ENCODE measurements at places on chromosomes 12 and 14.

- DNase-seq: peak; percentile 39
These were observed 320.2 kb upstream of the SFSWAP start for GRCh38 chr12:131390412-131391334.

- no peak for DNase-seq
These were observed 179.3 kb downstream of the ADCK1 start for GRCh38 chr14:77979171-77979570.

DNA sequence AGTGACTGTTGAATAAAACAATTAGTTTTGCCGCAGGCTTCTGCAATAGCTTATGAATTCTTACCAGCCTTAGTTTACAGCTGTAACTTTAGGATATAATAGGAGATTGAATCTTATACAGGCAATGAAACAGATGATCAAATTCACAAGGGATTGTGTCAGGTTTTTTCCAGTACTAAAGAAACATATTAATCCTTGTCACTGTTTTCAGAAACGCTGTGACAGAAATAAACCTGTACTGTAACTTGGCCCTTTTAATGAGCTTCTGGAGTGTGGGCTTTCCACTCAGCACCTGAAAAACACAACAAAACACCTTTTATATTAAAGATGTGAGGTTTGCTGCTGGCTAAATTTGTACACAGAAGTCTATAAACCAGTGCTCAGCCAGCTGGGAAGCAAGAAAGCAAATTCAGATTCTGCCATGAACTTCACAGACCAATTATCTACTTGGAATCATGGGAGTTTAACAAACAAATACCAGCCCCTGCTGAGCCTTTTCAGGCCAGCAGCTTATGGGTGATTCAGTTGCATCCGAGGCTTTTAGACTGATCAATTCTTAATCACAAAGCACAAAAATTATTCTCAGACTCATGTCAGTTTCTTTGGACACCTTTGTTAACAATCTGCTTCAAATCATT, 109.5 kb downstream of the FOXG1 start:
- DNase-seq: peak; percentile 29

GRCh38 chr14:104464907-104465306, 114.7 kb upstream of the C14orf180 start:
- no peak for DNase-seq

- DNase-seq: no peak
These were observed 31.5 kb downstream of the SVOP start for GRCh38 chr12:108989376-108989775.

GRCh38 chr12:103556890-103557627, 30.0 kb upstream of the STAB2 start:
- no peak for DNase-seq

DNA sequence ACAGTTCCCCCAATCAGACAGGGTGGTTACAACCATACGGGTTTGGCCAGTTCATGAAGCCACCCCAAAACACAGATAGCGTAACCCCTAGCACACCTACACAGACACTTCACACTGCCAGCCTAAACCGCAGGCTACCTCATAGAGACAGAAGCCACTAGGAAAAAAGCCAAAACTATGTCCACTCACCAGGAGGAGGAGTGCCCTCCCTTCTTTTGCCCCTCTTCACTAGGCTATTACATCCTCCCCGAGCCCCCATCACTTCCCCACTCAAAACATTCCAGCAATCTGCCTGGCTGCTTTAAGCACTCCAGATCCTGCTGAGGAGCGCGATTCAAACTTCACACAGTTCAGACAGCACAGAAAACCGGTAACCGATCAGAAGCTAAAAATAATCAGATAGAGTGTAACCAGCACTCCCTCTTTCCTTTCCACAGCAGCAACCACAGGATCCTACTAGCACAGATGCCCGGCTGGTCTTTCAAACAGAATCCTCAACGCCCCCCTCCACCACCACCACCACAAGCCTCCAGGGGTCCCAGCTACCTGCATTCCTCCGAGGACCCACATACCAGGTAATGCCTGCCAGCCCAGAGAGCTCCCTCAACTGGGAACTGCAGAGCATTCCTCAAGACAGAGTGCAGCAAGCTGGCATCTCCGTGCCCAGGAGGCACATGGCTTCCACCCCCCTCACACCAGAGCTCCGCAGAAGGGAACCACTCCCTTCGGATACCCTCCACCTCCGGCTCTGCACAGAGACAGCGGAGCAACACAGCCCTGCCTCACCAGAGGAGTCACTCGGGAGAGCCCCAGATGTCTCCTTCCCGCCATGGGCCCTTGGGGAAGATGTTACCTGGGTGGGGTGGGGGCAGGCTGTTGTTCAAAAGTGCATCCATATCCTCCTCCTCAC, 1.5 kb downstream of the CHD4 start:
- DNase-seq: peak; percentile 56

DNA sequence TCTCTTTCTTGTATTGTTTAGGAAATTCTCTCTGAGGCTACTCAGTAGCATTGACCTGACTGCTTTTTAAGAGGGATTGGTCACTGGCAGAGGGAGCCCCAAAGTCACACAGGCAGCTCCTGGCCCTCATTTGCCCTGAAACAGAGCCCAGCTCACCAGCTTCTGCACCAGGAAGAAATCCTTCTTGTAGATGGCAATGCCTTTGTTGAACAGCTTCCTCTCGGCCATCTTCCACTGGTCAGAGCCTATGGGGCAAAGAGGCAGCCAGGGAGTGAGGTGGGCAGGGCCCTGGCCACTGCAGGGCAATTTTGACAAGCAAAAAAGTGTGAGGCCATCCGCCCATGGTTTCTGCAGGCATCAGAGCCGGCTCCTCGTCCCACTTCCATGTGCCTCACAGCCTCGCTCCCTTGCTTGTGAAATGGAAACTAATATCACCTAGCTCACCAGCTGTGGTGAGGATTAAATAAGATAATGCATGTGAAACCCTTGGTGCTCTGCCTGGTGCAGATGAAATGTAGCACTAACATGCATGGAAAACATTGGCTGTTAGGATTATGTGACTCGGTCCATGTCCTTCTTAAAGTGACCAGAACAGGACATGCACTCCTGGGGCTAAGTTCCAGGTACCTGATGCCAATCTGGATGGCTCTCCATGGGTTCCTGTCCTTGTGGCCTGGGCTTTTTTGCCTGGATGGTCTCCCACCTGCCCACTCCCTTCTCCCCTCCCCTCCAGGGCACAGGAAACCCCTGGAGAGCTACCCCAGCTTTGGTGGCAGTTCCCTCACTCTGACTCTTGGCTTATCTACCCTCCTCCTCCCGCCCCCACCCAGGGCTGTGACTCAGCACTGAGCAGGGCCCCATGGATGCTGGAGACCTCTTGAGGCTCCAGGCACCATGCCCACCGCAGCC, 11.2 kb upstream of the PNMA1 start:
- peak; percentile 74 for DNase-seq

GRCh38 chr12:8960176-8960575, 10.7 kb upstream of the M6PR start:
- DNase-seq: no peak

DNA sequence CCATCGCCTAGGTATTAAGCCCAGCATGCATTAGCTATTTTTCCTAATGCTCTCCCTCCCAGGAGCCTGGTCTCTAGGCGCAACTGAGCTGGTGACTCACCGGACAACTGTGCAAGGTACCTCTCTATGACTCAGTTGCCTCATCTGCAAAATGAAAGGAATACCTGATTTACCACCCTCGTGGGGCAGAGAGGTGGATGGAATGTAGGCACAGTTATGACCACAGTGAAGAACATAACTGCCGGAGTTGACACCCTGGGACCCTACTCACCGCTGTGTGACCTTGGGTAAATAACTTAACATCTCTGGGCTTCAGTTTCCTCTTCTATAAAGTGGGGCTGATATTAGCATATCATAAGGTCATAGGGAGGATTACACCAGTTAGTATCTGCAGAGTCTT, 22.6 kb downstream of the BCL11B start:
- DNase-seq: no peak

DNA sequence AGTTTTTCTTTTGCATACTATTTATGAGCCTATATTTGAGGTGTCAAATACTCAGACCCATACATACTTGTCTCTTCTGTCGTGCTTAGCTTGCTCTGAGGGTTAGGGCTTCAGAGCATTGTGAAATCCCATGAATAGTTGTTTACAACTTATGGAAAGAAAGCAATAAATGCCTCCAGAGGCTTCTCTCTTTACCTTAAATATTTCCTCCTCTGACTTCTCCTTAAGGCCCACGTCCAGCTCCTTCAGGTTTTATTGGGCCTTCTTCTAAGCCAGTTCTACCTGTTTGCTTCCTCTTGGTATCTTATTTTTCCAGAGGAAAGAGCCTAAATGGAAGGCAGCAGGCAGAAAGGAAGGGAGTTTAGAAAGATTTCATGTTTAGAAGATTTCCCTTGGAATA, 218.6 kb downstream of the SPTSSA start:
- no peak for DNase-seq

GRCh38 chr12:102921240-102921639, 4.2 kb upstream of the PAH start:
- DNase-seq: no peak

- DNase-seq: peak; percentile 44
These were observed 34.1 kb downstream of the SCFD1 start for GRCh38 chr14:30656190-30656632.

DNA sequence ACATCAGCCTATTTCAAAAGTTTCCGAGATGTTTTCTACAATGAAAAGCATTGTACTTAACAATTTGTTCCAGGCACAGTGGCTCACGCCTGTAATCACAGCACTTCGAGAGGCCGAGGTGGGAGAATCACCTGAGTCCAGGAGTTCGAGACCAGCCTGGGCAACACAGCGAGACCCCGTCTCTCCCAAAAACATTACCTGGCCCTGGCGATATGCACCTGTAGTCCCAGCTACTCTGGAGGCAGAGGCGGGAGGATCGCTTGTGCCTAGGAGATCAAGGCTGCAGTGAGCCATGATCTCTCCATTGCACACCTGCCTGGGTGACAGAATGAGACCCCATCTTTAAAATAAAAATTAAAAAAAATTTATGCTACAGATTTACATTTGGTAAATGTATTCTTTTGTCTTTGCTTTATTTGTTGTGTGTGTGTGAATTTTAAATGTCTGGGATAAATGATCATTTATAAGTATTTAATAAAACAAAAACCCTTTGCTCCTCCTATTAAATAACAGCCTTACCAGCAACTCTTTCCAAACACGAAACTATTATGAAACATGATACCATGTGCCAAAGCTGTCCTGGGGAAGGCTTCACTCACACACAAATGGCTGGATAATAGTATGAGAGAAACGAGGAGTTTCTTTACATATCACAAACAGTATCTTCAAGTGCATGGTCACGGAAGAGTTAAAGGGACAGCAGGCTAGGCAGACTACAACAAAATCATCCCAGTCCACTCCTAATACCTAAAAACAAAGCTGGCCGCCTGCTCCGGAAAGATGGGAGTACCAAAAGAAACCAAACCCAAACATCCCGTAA, 1.1 kb downstream of the ATXN3 start:
- DNase-seq: no peak

GRCh38 chr12:124888260-124888659, 24.6 kb upstream of the SCARB1 start:
- DNase-seq: no peak

GRCh38 chr12:48613321-48613720, 43.5 kb upstream of the LALBA start:
- no peak for DNase-seq

DNA sequence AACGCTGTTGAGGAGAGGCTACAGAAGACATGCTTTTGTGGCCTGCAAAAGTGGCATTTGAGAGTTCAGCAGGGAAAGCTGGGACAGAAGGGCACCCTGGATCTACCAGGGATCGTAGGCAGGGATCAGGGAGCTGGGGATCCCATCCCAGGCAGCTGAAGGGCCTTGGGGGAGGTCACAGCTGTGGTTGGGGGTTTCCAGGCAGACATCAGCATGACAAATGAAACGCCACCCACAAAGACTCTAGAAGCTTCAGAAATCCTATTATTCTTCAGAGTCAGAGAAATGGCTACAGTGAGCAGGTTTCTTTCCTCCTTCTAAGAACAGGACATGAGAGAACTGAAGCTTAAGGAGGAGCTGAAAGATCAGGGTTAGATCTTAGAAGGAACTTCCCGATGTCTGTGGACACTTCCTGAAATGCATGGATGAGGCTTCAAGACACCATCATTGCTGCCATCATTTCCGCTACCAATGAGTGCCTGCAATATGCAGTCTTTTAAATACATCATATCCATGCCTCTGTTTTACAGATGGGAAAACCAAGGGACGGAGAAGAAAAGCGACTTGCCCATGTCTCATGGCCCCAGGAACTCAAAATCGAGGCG, 104.3 kb downstream of the RBM19 start:
- DNase-seq: no peak

GRCh38 chr14:68682166-68683103, 110.4 kb downstream of the ZFP36L1 start:
- peak; percentile 91 for DNase-seq

GRCh38 chr14:70836946-70837345, 27.6 kb upstream of the MAP3K9 start:
- no peak for DNase-seq

- peak; percentile 65 for DNase-seq
These were observed 16.5 kb downstream of the PUS7L start for GRCh38 chr12:43742106-43742505.

GRCh38 chr14:101458741-101459550, 102.3 kb upstream of the DIO3 start:
- DNase-seq: peak; percentile 33

- no peak for DNase-seq
These were observed 13.6 kb upstream of the DHRS7 start for GRCh38 chr14:60178820-60179219.

DNA sequence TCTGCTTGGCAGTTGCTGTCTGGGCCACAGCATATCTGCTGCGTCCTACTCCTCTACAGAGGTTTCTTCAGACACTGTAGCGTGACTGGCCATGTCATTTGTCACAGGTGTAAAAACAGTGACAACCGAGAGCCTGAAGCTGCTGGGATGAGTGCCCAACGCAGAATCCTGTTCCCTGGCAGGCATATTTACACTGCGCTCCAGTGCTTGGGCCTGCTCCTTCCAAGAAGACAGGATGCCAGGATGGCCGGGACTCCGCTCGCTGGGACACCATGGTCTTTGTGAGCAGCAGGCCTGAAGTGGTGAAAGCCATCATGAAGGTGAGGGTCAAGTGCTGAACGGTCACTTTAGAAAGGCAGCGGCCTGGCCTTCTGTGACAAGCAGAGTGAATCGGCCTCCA, 171.4 kb downstream of the EMP1 start:
- no peak for DNase-seq

DNA sequence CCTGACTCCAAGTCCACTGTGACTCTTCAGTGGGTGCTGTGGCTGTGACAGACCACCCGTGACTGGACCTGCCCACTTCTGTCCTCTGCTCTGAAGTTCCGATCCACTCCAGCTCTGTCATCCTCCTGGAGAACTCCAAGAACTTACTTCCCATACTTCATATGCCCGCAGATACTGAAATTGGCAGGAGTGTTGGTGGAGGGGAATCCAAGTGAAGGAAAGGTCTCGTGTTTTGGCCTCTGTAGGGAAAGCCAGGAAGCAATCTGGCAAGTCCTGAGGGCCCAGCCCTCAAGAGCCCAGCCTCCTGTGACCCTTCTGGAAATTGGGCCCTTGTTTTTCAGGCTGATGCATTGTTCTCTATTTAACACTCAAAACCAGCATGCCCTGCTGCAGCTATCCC, 22.4 kb upstream of the FKBP4 start:
- DNase-seq: no peak

DNA sequence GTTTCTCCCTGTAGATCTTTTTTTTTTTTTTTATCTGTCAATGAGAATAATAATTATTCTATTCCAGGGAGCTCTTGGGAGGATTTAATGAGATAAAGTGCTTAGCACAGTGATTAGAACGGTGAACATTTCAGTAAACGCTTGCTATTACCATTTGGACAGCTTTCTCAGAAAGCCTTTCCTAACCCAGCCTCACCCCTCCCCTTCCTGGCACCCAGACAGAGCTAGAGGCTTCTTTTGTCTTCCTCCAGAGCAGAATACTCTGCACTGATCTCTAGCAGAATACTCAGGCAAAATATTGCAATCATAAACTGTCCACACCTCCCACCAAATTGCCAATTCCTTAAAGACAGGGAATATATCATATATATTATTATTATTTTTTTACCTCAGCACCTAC, 66.6 kb downstream of the ERGIC2 start:
- no peak for DNase-seq

Data from astrocyte of the hippocampus (primary cell).